ENCODE measurements at places on chromosomes 2 and 18.

DNA sequence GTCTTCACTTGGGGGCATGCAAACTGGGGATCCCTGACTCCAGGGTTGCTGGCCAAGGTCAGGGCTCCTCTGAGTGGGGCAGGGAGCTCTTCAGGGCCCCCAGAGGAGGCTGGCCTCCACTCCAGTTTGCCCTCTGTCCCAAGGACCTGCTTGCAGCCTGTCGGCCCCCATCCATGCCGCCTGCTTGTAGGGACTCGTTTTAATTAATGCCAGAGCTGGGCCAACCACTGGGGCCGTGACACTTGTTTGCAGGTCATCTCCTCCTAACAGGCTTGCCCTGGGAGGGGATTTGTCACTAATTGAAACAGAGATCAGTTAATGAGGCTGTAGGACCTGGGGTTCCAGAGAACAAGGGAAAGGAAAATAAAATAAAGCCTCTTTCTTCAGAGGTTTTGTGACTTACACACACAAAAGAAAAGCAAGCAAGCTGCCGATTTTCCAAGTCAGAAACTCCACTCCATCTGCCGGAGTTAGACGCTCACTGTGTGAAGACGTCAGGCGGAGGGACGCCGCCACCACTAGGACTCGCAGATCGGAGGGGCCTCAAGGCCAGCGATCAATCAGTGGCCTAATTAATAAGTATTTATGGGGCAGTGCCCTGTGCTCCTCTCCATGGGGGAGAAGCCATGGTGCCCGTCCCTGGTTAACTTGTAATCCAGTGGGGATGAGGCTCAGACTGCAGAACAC, 75.9 kb downstream of the SFXN5 start:
- DNase-seq, result no peak

GRCh38 chr2:67652679-67653078, 255.5 kb downstream of the ETAA1 start:
- no peak for DNase-seq

GRCh38 chr18:58493516-58494253, 135.2 kb downstream of the ALPK2 start:
- peak; percentile 88 for DNase-seq

DNA sequence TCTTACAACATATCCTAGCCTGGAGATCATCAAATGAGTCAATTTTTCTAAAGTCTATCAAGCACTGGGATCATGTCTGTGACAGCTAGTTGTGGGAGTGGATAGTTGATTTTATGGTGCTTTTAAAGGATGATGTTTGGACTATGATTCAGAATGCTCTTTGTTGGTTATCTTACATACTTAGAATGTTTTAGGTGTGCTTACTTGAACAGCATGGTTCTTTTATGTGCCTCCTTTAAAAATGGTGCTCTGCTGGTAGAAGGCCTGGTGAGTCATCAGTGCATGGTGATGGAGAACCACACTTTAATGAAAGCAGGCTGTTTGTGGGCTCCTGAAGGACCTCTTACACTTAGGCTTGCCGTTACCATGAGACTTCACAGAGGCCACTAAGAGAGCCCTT, 682.7 kb upstream of the FANCL start:
- peak; percentile 85 for DNase-seq

DNA sequence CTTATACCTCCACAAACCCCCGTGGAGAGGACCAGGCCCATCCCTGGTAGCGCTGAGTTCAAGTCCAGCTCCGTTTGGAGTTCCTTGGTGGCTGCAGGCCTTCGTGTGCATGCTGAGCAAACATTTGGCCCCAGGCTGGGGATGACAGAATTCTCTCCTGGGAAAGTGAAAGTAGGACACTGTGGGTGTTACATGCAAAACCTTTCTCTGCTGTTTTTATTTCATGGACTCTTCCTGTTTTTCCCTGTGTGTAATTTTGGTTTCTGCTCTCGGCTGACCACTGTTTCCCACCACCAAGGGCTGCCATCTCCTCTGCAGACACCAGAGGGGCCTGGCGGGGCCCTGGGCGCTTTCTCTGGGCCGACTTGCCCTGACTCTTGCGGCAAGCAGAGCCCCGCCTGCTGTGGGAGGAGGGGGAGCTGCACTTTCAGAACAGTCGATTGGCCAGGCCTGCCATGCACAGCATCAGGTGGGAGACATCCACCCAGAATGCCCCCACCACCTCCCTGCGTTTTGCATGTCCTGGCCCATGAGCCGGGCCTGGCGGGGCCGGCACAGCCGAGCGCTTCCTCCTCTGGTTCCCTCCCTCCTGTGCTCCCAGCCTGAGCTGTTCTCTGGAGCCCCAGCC, 102.4 kb downstream of the CABLES1 start:
- DNase-seq, result peak; percentile 65

Measured in choroid plexus epithelial cell (primary cell).